ENCODE measurements at places on chromosomes 5 and 9.

DNA sequence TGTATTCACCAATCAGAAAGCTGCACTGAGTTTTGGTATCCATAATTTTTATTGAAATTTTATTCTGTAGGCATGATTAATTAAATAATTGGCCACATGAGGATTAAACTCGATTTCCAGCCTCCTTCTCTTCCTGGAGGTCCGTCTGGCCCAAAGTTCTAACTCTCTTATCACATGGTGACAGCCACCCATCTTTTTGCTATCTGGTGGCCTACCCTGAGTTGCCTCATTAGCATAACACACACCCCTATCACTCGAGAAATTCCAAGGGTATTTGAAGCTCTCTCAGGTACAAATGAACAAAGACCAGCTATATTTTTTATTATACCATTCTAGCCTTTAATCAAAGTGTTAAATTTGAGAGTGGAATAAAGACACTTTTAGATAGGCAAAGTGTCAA, 57.7 kb downstream of the APC start:
- H3K4me3 ChIP-seq, result no peak overlapping the region
- peaks cover 56% of the 10 kb centered on the region for H3K36me3 ChIP-seq
- no peak overlapping the region for H3K27ac ChIP-seq
- H3K4me1 ChIP-seq, result no peaks in the 10 kb centered on the region

DNA sequence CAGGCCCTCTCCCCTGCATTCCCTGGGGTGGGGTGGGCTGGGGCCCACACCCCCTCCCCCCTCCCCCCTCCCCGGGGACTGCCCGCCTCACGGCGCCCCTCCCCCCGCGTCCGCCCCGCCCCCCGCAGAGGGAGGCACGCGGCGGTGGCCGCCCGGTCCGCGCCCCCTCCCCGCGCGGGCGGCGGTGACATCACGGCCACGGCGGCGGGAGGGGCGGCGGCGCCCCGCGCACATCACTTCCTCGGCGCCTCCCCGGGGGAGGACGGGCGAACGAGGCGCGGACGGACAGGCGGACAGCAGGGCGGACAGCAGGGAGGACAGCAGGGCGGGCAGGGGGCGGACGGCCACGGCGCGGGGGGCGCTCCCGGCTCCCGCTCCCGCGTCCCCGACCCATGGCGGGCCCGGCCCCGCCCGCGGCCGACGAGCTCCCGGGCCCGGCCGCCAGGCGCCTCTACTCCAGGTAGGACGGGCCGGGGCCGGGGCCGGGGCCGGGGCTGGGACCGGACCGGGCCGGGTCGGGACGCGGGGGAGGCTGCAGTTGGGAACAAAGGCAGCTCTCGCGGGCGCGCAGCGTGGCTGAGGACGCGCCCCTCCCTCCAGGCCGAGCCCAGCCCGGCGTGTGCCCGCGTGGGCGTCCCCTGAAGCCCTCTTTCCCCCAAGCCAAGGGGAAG, at the start of gene GPSM1:
TSS of gene GPSM1 (plus strand) at position 236 of the 671 bp plus-strand sequence. CDS start at position 393, 157 bp downstream.
- H3K4me1 ChIP-seq, result peaks cover 21% of the 10 kb centered on the region
- peak within 1 kb of the TSS; percentile 15 for H3K27ac ChIP-seq
- no peaks in the 10 kb centered on the region for H3K36me3 ChIP-seq
- H3K27me3 ChIP-seq, result peaks cover 26% of the 10 kb centered on the region

GRCh38 chr5:73494721-73495120, 3.5 kb upstream of the BTF3 start:
- no peak for DNase-seq
- peaks cover 24% of the 10 kb centered on the region for H3K4me1 ChIP-seq
- no peak overlapping the region for H3K27ac ChIP-seq
- no peak overlapping the region for H3K4me3 ChIP-seq
- H3K36me3 ChIP-seq, result peaks cover 12% of the 10 kb centered on the region

GRCh38 chr5:135608761-135609443, 30.1 kb upstream of the CXCL14 start:
- peaks cover 14% of the 10 kb centered on the region for H3K27me3 ChIP-seq
- no peak overlapping the region for H3K27ac ChIP-seq
- H3K36me3 ChIP-seq, result no peaks in the 10 kb centered on the region
- no peak for DNase-seq

DNA sequence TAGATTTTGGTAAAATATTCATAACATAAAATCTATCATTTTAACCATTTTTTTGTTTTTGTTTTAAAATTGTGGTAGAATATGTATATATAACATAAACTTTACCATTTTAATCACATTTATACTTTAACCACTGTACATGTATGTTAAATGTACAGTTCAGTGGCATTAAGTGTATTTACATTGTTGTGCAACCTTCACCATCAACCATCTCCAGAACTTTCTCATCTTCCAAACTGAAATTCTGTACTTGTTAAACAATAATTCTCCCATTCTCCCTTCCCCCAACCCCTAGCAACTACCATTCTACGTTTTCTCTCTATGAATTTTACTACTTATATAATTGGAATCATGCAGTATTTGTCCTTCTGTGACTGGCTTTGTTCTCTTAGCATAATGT, 11.6 kb downstream of the ANKHD1 start:
- H3K36me3 ChIP-seq, result peaks cover 22% of the 10 kb centered on the region
- H3K27me3 ChIP-seq, result no peaks in the 10 kb centered on the region
- no peak for DNase-seq
- H3K4me1 ChIP-seq, result no peaks in the 10 kb centered on the region

GRCh38 chr9:3508521-3509291, 17.1 kb downstream of the RFX3 start:
- H3K4me1 ChIP-seq, result peaks cover 13% of the 10 kb centered on the region
- no peak overlapping the region for H3K4me3 ChIP-seq
- DNase-seq, result no peak
- peak overlapping the region; percentile 32 for H3K27ac ChIP-seq
- H3K27me3 ChIP-seq, result no peaks in the 10 kb centered on the region

- no peak overlapping the region for H3K27ac ChIP-seq
- no peak overlapping the region for H3K4me3 ChIP-seq
These were observed 116.7 kb downstream of the ADAMTS2 start for GRCh38 chr5:179228341-179229121.

GRCh38 chr5:75885849-75886596, 168.8 kb upstream of the POC5 start:
- no peak overlapping the region for H3K27ac ChIP-seq
- H3K4me3 ChIP-seq, result no peak overlapping the region
- no peaks in the 10 kb centered on the region for H3K4me1 ChIP-seq
- DNase-seq, result no peak

DNA sequence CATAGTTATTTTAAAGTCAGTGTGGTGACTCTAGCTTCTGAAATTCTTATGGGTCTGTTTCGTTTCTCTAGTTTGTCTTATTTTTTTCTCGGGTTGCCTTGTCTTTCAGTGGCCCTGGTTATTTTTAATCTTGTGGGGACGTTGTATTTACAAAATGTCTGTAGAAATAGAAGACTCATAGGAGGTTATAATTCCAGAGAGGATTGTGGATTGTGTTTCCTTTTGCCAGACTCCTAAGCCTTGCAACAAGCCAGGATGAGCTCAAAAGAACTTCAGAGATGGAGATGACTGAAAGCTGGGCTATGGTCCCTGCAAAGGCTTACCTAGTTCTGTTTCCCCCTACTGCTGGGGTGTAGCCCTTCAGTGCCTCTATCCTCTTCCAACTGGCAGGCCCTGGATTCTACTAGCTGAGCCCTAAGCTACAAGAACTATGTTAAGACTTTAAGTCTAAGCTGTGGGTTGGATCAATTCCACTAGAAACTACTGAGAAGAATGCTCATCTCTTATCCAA, 32.2 kb upstream of the LECT2 start:
- DNase-seq, result no peak
- no peaks in the 10 kb centered on the region for H3K36me3 ChIP-seq
- H3K27me3 ChIP-seq, result peaks cover 3% of the 10 kb centered on the region
- no peaks in the 10 kb centered on the region for H3K4me1 ChIP-seq
- H3K4me3 ChIP-seq, result no peak overlapping the region
- no peak overlapping the region for H3K27ac ChIP-seq

DNA sequence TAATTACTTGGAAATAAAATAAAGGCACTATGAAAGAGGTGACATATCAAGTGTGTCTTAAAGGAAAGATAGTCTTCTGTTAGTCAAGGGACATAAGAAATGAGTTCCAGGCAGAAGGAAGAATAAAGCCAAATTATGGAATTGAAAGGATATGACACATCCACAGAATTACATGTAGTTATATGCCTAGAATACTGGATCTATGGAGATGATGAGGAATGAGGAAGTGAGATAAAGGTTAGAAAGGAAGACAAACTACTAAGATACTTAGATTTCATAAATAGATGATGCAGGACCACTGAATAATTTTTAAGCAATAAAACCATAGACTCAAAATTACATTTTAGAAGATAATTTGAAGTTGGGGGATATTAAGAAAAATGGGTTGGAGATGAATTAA, 609.8 kb downstream of the PTPRD start:
- DNase-seq, result no peak
- H3K27ac ChIP-seq, result no peak overlapping the region
- no peaks in the 10 kb centered on the region for H3K36me3 ChIP-seq
- no peak overlapping the region for H3K4me3 ChIP-seq
- H3K27me3 ChIP-seq, result no peaks in the 10 kb centered on the region

GRCh38 chr5:6676702-6677101, 36.5 kb upstream of the TENT4A start:
- no peaks in the 10 kb centered on the region for H3K36me3 ChIP-seq
- H3K27me3 ChIP-seq, result no peaks in the 10 kb centered on the region
- H3K27ac ChIP-seq, result no peak overlapping the region

GRCh38 chr5:157721159-157721558, 10.1 kb upstream of the THG1L start:
- H3K36me3 ChIP-seq, result no peaks in the 10 kb centered on the region
- no peak overlapping the region for H3K4me3 ChIP-seq
- no peak for DNase-seq
- peaks cover 25% of the 10 kb centered on the region for H3K4me1 ChIP-seq

- H3K27me3 ChIP-seq, result no peaks in the 10 kb centered on the region
- H3K4me3 ChIP-seq, result no peak overlapping the region
- no peaks in the 10 kb centered on the region for H3K36me3 ChIP-seq
- no peaks in the 10 kb centered on the region for H3K4me1 ChIP-seq
These were observed 284.2 kb downstream of the SMARCA2 start for GRCh38 chr9:2299156-2299842.
